Fibroblast of mammary gland (primary cell): ENCODE measurements at places on chromosomes 2 and 18.
A peak's percentile ranks its signal among the peaks of the same experiment; 100 is the strongest.

GRCh38 chr2:150309311-150310080, 178.0 kb downstream of the RND3 start:
- DNase-seq, result peak; percentile 3

GRCh38 chr18:31303771-31304170, 14.2 kb upstream of the DSG1 start:
- DNase-seq, result no peak

- DNase-seq, result peak; percentile 34
Observed at GRCh38 chr2:47172156-47172921, 17.2 kb upstream of the STPG4 start.

GRCh38 chr2:121281694-121282093, 3.3 kb downstream of the TFCP2L1 start:
- no peak for DNase-seq

- no peak for DNase-seq
Observed at GRCh38 chr2:174072857-174073256, 107.7 kb upstream of the SP3 start.

DNA sequence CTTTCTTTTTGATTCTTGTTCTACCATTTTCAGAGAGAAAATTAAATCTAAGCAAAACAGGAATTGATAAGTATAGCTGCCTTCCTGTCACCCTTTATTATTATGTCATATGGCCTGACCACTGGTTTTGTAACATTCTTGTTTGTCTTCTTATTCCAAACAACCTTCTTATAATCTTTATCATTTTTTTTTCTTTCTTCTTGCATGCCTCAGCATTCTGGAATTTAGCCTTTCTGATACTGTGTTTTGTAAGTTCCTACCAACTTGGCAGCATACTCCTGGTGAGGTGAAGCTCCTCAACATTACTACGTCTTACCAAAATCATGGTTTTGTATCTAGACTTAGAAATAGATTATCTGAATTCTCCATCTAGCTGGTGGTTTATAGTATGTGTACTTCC, 199.2 kb downstream of the CAMKMT start:
- no peak for DNase-seq

- DNase-seq, result no peak
Observed at GRCh38 chr2:182917924-182918323, 51.5 kb upstream of the FRZB start.

- DNase-seq, result no peak
Observed at GRCh38 chr2:163884416-163884815, 148.6 kb upstream of the FIGN start.

GRCh38 chr2:53508667-53509066, 258.9 kb upstream of the CHAC2 start:
- peak; percentile 3 for DNase-seq

GRCh38 chr2:9286554-9287399, 80.2 kb downstream of the ASAP2 start:
- DNase-seq, result no peak

- DNase-seq, result no peak
Observed at GRCh38 chr2:85790499-85791188, 36.9 kb downstream of the ATOH8 start.

DNA sequence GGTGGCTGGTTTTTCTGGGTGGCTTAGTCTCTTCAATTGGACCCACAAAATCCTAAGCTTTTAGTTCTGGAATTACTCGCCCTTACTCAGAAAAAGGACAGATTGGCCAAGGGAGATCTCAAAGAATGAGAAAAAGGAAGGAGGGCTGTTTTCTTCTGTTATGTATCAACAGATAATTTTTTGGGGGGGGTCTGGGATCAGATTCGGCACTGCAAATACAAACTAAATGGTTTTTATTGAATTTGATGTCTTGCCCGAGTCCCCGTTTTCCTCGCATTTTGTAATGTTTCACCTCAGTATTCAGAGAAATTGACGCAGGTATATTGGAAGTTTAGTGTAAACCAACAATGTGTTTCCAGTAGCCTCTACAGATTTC, 762 bp downstream of the YIPF4 start:
- DNase-seq, result no peak

GRCh38 chr2:120474486-120474885, 128.6 kb downstream of the INHBB start:
- no peak for DNase-seq

- no peak for DNase-seq
Observed at GRCh38 chr2:177265824-177266817, 1.6 kb upstream of the NFE2L2 start.

DNA sequence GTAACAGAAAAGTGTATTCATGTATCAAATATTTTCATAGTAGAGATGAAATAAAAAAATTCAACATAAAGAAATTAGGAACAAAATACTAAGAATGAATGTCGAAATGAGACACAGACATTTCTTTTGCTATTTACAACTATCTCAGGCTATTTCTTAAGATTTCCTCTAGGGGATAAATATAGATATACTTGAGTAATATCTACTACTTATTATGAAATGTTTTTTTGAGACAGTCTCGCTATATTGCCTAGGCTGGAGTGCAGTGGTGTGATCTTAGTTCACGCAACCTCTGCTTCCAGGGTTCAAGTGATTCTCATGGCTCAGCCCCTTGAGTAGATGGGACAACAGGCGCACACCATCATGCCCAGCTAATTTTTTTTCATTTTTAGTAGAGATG, 326.1 kb downstream of the RNF144A start:
- DNase-seq, result no peak

- peak; percentile 20 for DNase-seq
Observed at GRCh38 chr18:73893880-73894279, 253.8 kb downstream of the FBXO15 start.

DNA sequence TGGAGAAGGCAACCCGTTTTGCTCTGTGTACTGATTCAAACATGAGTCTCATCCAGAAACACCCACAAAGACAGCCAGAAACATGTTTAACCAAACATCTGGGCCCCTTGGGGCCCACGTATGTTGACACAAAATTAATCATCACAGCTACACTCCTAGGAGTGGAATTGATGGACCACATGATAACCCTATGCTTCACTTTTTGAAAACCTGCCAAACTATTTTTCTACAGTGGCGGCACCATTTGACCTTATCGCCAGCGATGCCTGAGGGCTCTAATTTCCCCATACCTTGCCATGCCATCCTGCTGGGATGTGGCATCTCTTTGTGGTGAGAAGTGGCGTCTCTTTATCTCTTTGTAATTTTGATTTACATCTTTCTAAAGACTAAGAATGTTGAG, 38.5 kb downstream of the PSMG2 start:
- DNase-seq, result peak; percentile 91

DNA sequence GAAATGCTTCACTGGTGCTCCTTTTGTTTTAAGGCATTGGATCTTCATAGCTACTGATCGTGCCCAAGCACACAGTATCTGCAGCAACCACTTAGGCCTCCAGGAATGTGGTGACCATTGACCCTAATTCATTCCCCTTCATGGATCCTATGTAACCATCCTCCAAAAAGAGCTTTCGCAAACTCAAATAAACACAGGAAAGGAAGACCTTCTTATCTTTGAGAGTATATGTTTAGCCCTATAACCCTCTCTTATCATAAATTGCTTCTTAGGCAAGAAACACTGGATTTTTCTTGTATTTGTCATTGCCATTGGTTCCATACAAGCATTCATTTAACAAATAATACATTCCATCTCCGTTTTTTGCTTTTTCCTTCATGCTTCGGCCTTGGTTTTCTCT, 4.1 kb upstream of the TTR start:
- no peak for DNase-seq

- DNase-seq, result no peak
Observed at GRCh38 chr2:2683606-2684224, 352.6 kb upstream of the MYT1L start.

- no peak for DNase-seq
Observed at GRCh38 chr18:44759925-44760342, 79.2 kb downstream of the SETBP1 start.

- DNase-seq, result no peak
Observed at GRCh38 chr2:190538201-190538600, 3.7 kb upstream of the NEMP2 start.

DNA sequence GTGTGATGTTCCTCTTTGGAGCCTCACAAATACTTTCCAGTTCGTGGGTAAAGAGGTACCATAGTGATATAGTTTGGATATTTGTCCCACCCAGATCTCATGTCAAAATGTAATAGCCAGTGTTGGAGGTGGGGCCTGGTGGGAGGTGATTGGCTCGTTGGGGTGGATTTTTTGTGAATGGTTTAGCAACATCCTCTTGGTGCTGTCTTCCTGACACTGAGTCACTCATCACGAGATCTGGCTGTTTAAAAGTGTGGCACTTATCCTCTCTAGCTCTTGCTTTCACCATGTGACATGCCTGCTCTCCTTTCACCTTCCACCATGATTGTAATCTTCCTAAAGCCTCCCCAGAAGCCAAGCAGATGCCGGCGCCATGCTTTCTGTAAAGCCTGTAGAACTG, 3.0 kb upstream of the CCDC93 start:
- peak; percentile 54 for DNase-seq

GRCh38 chr2:47782671-47783485, at the start of gene MSH6:
TSS of gene MSH6 (plus strand) at chr2:47783145. CDS start at chr2:47783234, 89 bp downstream.
- DNase-seq, result peak; percentile 79

GRCh38 chr2:120531365-120531764, 185.4 kb downstream of the INHBB start:
- DNase-seq, result peak; percentile 47

DNA sequence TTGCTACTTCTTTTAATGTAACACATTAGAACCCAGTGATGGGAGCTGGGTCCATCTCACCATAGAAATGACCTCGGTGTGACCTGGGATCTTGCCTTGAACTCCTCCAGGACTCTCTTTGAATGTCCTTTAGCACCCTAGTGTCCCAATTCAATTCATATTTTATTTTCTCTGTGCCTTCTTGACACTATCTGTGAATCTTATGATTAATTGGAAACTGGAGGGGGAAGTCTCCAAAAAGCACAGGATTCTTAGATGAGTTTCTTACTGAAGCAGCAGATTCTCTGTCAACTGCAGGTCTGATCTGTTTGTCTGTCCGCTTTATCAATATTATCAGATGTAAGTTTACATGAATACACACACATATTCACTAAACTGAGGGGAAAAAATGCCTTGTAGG, 470 bp downstream of the DHRS9 start:
- DNase-seq, result no peak

DNA sequence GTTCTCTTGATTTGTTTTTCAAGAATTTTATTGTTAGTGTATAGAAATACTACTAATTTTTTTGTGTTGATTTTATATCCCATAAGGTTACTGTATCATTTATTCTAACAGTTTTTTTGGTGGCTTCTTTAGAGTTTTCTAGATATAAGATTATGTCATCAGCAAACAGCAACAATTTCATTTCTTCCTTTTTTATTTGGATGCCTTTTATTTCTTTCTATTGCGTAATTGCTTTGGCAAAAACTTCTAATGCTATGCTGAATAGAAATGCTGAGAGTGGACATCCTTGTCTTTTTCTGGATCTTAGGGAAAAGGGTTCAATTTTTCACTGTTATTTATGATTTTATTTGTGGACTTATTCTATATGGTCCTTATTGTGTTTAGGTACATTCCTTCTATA, 298.8 kb downstream of the RPRM start:
- DNase-seq, result no peak

GRCh38 chr2:240840435-240841060, 20.5 kb upstream of the KIF1A start:
- peak; percentile 66 for DNase-seq

DNA sequence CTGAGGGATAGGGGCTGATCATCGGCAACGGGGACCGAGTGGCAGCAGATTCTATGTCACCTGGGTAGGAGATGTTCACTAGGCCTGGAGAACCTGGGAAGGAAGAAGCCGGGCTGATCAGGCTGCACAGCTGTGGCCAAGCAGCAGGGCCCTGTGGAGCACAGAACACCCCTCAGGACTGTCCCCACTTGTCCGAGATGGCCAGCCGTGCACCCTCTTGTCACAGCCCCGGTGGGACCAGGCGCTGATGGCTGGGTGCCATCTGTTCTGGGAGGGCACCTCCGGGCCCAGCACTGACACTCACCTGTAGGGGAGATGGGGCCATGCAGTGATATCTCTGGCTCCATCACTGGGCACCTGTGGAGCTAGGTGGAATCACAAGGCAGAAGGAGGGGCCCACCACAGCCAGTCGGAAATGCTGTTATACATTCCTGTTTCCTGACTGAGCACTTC, 217.9 kb upstream of the RAB6C start:
- no peak for DNase-seq

- peak; percentile 60 for DNase-seq
Observed at GRCh38 chr2:118202707-118203303, 114.5 kb downstream of the INSIG2 start.

DNA sequence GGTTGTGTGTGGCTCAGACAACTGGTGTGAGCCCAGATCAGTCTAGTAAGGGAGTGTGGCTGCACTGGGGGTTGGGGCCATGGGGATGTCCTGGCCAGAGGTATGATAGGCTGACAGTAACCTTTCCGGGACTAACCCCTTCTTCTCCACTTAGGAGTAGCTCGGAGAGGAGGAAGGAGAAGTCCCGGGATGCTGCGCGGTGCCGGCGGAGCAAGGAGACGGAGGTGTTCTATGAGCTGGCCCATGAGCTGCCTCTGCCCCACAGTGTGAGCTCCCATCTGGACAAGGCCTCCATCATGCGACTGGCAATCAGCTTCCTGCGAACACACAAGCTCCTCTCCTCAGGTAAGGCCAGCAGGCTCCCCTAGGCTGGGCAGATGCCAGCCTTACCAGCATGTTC, 49.5 kb downstream of the EPAS1 start:
- no peak for DNase-seq

- DNase-seq, result peak; percentile 76
Observed at GRCh38 chr2:140695155-140695554, 1435.7 kb downstream of the LRP1B start.

DNA sequence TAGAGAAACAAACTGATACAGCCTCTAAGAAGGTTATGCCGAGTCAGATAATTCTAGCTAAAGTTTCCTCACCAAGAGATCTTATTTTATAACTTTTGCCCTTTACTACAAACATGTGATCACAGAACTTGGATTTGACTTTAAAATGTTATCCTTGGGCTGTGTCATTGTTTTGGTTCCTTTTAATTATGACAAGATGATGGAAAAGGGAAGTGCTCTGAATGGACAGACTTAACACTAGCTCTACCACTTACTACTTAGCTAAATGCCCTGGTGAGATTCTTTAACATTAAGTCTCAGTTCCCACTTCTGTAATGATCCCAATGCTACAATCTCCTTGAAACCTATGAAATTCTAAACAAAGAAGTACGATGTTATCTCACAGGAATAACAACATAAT, 69.9 kb downstream of the RTTN start:
- DNase-seq, result no peak

DNA sequence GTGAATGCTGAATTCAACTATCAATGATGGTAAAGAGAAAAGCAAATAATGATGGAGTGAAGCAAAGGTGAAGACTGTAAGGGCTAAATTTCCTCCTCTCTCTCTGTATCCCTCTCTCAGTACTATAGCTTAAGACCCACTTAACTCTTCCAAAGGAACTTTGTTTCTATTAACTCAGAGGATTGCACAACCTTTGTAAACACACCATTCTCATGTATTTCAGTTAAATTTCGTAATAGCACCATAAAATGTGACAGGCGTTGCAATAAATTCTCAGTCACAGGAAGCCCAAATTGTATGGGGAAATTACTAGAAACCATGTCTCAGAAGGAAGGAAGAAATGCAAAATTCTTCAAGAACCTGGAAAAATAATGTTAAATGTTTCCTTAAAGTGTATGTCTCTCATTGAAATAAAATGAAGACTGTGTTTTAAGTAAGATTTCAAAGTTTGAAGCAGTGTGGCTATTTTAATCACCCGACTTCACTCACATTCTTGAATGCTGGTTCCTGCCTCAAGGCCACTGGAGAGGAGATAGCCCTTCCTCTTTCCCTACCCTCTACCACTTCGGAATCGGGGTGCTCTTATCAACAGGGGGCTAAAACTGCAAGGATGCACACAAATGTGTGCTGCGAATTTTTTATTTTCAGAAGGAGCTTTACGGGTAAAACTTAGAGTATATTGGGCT, 112.1 kb downstream of the FTCDNL1 start:
- DNase-seq, result peak; percentile 80

GRCh38 chr2:193074933-193075332, 880.2 kb upstream of the TMEFF2 start:
- no peak for DNase-seq
